ENCODE measurements at places on chromosomes 6 and 20.

GRCh38 chr6:154301086-154301625, 55.4 kb downstream of the IPCEF1 start:
- no peak for DNase-seq

GRCh38 chr6:10886691-10887502, at the start of gene SYCP2L:
TSS of gene SYCP2L (plus strand) at chr6:10887052. CDS start at chr6:10887127, 75 bp downstream.
- DNase-seq = no peak

GRCh38 chr6:96236471-96236870, 220.7 kb downstream of the FUT9 start:
- DNase-seq = no peak

- no peak for DNase-seq
Measured at GRCh38 chr6:160967833-160968232, 23.7 kb upstream of the MAP3K4 start.

DNA sequence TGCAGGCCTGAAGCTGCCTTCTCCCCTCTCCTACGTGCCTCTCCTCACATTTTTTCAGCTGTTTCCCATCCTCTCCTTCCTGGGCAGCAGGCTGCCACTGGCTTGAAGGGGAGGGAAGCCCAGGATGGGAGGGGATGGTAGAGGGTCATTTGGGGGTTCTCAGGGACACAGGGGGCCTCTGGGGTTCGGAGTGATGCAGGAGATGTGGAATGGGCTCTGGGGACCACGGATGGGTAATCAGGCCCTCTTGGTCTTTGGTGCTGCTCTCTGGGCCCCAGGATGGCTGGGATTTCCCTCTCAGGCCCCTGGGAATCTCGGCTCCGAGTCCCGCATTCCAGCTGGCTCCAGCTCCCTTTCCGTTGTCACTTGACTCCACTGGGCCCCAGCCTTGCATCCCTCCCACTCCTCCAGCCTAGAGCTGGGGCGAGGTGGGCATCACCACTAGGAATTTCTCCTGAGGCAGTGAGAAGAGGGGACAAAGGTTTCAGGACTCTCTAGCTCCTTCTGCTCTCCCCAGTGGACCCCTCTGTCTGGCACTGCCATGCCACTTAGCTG, 2.0 kb upstream of the DDR1 start:
- no peak for DNase-seq

DNA sequence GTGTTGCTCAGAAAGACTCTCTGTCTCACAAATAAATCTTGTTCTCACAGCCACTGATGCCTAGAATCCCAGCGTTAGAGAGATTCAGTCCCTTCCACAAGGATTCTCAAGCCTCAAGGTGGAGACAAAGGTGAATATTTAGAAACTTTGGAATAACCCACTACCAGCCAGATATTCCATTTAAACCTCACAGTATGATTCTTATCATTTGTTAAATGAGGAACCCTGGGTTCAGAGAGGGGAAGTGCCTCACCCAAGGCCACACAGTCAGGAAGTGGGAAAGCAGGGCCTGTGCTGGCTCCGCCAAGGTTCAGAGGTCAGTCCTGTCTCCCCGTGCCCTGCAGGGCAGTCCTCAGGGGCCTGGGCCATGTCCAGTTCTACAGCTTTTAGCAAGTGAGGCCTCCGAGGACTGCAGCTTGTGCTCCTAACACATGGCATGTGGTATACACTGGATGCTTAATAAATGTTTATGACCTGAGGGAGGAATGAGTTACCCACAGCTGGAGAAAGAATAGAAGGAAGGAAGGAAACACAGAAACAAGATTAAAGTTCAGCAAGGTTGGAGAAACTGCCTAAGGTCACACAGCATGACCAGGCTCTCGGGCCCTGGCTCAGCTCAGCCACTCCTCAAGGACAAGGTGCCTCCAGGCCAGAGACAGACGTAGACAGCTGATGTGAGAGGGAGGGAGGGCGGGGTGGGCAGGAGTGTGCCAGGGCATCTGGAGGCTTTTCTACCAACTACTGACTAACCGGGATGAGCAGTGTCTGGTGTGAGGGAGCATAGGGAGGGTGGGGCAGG, 3.9 kb upstream of the TGM2 start:
- DNase-seq = no peak

- DNase-seq = no peak
Measured at GRCh38 chr20:38151455-38151854, 13.6 kb downstream of the TGM2 start.

- peak; percentile 20 for DNase-seq
Measured at GRCh38 chr6:144582939-144583613, 297.9 kb downstream of the UTRN start.

DNA sequence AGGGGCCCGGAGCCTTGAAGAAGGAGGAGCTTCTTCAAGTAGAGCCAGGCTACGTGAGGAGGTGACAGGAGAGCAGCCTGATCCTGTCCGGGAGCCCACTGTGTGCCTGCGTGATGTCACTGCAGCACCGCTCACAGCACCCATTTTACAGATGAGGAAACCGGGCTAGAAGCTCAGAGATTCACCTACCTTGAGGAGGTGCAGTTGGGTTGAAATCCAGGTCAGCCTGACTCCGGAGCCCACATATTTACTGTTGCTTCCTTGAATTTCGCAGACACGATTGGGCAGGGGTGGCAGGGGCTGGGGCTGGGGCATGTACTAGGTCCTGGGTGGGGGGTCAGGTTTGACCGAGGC, 12.5 kb downstream of the VSTM2L start:
- no peak for DNase-seq

- DNase-seq = no peak
Measured at GRCh38 chr6:75691012-75691411, 58.0 kb upstream of the MYO6 start.

DNA sequence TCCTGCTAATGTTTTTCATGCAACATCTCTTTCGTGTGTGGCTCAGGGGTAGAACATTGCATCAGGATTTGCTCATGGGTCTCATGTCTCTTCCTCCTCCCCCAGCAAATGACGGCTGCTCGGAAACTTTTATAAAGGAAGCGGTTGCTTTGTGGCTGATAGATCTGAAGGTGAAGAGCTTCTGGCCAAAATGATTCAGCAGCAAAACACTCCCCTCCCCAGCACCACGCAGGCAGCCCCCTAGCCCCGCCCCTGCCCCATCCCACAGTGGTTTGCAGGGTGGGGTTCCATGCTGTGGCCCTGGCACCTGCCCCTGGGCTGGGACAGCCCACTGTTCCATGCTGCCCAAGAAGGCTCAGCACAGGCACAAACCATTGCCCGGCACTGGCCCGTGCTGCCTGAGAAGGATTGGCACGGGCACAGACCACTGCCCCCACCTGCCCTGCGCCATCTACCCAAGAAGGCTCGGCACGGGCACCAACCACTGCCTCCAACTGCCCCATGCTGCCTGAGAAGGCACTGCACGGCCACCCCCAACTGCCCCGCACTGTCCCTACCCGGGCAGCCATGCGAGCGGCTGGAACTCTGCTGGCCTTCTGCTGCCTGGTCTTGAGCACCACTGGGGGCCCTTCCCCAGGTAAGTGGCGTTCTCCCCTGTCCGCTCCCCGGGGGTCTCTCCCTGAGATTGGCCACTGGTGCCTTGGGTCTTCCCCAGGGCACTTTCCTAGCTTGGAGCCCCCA, at the start of gene CST7:
TSS of gene CST7 (plus strand) at position 331 of the 741 bp plus-strand sequence. CDS start at position 568, 237 bp downstream.
- DNase-seq = peak; percentile 75

DNA sequence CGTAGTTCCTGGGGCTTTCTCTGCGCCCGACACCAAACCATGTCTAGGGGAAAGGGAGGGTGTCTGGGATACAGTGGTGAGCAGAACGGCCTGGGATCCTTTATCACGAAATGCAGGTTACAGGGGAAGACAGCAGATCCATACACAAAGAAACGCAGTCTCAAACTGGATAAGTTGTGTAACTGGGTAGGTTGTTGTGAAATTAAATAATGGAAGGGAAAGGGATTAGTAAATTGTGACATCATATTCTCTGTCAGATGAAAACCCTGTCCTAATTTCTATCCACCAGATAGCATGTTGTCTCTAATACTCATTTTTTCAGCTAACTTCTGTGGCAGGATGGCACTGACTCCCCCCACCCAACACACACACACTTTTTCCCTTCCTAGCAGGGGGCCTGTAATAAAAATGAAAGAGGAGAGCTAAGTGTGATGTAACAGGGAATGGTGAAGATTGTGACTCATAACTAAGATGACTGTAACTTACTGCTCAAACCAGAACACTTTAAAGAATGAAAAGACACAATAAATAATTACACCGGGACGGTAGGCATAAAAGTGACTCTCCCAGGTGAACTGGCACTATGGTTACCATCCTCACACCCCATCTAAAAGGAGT, 769 bp upstream of the TRPC4AP start:
- no peak for DNase-seq

GRCh38 chr6:148166339-148166968, 176.2 kb upstream of the SASH1 start:
- no peak for DNase-seq

DNA sequence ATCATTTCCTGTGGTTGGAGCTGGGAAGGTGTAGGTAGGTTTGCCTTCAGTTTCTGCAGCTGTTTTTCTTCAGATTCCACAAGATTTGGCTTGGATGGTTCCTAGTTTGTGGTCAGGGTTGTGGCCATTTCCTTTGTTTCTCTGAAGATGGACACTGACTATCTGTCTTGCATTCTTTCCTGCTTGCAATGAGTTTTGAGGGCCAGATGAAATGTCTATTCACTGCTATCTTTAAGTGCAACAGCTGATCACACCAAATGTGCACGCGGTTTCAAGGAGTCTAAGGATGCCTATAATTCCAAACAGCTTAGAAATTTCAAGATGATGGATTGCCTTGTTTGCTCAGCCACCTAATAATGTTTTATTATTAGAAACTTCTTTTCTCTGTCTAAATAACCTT, 28.4 kb downstream of the IL20RA start:
- no peak for DNase-seq

GRCh38 chr6:25930532-25931410, at the start of gene SLC17A2:
TSS of gene SLC17A2 (minus strand) at chr6:25930691. CDS start at chr6:25925796, 4,895 bp downstream.
- DNase-seq = no peak

GRCh38 chr20:2692036-2692885, at the start of gene EBF4:
TSS of gene EBF4 (plus strand) at chr20:2692780. CDS start at chr20:2693646, 866 bp downstream.
- no peak for DNase-seq

DNA sequence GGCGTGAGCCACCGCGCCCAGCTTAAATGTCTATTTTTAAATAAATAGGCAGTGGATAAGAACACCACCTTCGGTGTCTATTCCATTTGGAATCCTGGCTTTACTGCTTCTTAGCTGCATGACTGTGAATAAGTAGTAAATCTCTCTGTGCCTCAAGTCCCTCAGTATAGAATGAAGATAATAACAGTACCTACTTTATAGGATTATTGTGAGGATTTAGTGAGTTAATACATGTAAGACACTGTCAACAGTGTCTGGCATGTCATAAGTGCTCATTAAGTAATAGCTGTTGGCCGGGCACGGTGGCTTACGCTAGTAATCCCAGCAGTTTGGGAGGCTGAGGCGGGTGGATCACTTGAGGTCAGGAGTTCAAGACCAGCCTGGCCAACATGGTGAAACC, 10.1 kb downstream of the TPX2 start:
- DNase-seq = no peak

- DNase-seq = no peak
Measured at GRCh38 chr20:19207541-19207940, 4.9 kb upstream of the SLC24A3 start.
